Right cardiac atrium (tissue), 5 donors: ENCODE measurements at places on chromosomes 6 and 20. TPM values are rescaled to one million over a fixed set of nuclear protein-coding genes. Genes with fewer than 3 reads are reported as not detected.

Gene OR2B2
- not detected for total RNA-seq

Gene ISM1
- 0.23 TPM for total RNA-seq

Gene SYNDIG1
- total RNA-seq, result 38.6 TPM

Gene GRIK2
- 10.4 TPM for total RNA-seq

DNA sequence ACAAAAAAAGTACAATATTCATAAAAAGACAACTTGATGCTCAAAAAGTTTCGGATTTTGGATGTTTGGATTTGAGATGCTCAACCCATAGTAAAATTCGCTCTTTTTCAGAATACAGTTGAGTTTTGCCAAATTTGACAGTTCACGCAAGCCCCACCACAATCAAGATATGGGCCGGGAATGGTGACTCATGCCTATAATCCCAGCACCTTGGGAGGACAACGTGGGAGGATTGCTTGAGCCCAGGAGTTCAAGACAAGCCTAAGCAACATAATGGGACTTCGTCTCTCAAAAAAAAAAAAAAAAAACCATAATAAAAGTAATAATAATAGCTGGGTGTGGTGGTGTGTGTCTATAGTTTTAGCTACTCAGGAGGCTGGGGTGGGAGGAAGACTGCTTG, 51.3 kb downstream of the PHF20 start:
- no peak for DNase-seq

DNA sequence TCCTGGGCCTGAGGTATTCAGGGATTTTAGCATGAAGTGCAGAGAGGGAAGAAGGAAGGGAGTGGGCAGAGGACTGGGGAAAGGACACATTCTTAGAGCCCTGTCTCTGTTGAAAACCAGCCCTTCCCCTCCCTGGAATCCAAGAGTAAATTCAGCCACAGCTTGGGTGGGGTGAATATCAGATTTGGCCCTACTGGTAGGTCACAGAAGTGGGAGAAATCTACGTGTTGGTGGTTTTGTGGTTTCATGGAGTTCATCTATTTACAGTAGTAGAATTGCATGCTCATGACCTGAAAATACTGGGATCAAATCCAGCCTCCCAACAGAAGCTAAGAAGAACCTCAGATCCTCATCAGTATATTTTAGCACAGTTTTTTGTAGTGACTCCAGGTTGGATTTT, 404.4 kb downstream of the BMP2 start:
- no peak for DNase-seq

- no peak for DNase-seq
These were observed 20.6 kb upstream of the NKX2-2 start for GRCh38 chr20:21534453-21534852.

GRCh38 chr20:25301357-25301920, 53.6 kb downstream of the PYGB start:
- peak; percentile 50 for DNase-seq

DNA sequence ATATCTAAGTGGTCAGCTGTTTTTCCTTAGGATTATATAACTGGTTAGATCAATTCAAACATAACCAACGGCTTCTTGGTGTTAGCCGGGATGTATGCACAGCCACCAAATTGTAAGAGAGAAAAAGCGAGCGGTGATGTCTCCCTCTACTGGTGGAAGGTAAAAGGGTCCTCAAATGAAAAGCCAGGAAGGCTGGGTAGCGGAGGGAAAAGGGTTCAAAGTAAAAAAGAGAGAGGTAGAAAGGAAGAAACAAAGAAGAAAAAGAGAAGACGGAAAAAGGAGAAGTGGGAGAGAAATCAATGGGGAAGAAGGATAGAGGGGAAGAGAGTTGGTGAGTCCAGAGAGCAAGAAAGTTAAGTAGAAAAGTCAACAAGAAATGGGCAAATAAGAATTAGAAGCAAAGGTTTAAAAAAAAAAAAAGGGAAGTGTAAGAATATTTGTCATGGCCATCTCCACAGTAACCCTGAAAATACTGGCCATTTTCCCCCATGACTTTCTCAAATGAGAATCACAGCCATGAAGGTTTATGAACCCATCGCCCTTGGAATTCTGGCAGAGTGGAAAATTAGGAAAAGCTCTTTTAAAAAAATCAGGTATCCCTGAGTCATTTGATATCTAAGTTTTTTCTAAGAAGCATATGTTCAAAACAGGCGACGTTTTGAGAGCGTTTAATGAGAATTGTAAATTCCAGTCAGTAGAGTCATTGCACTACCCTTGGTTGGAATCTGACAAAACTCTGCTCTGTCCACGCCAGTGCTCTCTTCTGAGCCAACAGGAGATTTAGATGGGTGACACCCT, 155.6 kb upstream of the SNX9 start:
- DNase-seq, result no peak

- peak; percentile 58 for DNase-seq
These were observed 32.8 kb downstream of the PSMB9 start for GRCh38 chr6:32886681-32887383.

Gene LY6G6D
- total RNA-seq, result not detected

DNA sequence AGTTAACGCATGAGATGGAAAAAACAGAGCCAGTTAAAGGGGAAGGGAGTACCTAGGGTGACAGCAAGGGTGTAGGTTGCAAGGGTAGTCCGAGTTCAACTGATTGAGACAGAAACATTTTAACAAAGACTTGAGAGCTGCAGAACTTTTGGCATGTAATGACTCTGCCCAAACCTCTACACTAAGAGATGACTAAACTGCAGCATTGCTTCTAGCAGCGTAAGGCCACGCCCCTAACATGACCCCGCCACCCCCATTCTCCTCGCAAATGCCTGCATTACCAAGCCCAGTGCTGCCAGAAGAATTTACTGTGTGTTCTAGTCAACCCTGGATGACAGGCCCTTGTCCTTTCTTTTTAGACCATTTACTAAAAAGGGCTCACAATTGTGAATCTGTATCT, 6.3 kb upstream of the HINT3 start:
- DNase-seq, result no peak

Gene PLTP
- 114 TPM for total RNA-seq

DNA sequence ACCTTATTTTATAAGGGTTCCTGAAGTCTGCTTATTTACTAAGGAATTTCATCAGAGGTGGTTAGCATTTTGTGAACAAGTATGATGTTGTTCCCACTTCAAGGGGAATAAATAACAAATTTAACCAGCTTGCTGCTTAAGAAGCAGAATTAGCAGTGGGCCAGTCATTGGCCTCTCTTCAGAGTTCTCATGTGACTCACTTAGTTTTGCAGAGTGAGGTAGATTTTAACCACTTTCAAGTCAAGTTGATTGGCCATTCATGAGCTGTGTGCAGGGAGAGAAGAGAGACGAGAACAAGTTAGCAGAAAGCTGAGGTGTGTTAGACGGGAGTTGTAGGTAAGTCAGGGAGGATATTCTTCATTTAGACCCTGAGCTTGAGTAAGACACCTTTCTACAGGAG, 18.1 kb downstream of the TOP1 start:
- no peak for DNase-seq

DNA sequence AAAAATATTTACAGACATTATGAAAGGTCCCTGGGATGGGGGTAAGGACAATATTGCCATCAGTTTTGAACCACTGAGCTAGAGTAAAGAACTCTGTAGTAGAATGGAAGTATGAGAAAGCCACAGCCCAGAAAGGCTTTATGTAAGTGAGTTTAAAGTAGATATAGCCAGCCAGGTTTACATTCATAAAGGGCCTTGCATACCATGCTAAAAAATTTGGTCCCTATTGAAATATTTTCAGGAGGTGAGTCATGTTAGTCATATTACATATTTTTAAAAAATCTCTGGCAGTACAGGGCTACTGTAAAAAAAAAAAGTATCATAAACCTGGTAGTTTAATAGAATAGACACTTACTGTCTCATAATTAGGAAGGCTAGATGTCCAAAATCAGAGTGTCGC, 3.5 kb downstream of the ZKSCAN8 start:
- no peak for DNase-seq

DNA sequence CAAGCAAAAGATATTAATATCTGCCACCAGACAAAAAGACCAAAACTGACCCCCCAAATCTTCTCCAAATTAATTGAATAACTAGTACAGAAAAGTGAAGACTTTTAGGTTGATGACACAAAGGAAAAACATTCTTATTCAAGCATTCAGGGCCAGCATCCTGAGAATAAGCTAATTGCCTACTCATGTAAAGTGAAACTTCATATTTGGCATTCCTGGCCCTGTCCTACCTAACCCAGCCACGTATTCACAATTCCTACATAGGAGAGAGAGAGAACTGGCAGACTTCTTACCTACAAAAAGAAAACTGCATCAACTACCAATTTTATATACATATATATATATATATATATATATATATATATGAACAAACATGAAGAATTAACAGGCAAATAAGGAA, 4.9 kb upstream of the ASCC3 start:
- no peak for DNase-seq
